ENCODE measurements at places on chromosomes 12 and 14.

- DNase-seq, result no peak
These were observed 103.6 kb downstream of the ADGRD1 start for GRCh38 chr12:131057211-131057721.

GRCh38 chr14:64952598-64953309 lies 10.2 kb upstream of the GPX2 start:
- no peak for DNase-seq

DNA sequence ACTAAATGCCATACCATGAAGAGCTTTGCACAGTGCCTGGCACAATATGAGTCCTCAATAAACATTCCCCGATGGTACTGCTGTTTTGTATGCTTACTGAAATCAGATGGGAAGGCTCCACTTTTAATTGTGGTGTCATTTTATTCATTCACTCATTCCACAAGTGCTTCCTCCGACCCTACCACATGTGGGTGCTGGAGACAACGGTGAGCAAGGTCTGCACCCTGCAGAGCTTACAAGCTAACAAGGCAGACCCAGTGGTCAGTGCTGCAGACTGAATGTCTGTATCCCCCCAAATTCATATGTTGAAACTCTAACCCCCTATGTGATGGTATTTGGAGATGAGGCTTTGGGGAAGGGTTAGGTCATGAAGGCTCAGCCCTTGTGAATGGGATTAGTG lies 48.3 kb downstream of the RFX4 start:
- no peak for DNase-seq

GRCh38 chr12:93468008-93468371 lies 676 bp downstream of the MRPL42 start:
- DNase-seq, result no peak

DNA sequence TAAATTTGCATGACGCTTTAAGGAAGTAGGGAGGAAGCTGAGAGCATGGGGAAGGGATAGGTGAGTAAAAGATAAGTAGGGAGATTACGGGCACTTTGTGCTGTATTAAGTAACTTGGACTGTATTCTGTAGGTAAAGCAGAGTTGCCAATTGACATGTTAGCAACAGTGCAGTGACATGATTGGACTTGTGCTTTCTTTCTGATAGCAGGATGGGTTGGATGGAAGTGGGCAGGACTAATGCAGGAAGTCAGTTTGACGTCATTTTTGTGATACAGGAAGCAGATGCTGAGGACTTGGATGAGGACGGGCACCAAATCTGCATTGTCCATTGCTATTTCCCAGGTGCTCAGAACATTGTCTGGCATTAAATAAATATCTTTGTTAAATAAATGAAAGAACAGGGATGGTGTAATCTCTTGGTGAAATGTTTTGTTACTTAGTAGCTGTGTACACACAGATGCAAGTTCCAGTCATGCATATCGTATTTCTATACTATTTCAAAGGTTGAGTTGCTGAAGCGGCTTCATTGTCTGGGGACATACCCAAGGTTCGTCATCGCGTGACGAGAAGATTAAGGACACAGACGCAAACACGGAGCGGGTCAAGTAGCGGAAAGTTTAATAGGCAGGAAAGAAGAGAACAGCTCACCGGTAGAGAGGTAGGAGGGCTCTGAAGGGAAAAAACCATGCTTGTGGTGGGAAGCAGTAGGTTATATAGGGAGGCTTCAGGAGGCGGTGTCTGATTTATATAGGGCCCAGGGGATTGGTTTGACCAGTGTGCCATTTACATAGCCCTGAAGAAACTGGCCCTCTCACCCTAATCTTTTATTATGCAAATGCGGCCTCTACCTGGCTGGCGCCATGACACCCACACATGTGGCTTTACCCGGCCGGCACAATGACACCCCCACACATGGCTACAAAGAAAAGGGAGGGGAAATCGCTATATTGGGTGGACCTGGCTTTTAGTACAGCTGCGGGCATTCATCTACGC lies 30.7 kb downstream of the GUCY2C start:
- DNase-seq, result no peak

GRCh38 chr12:66329941-66330340 lies 27.6 kb downstream of the HELB start:
- DNase-seq, result no peak

DNA sequence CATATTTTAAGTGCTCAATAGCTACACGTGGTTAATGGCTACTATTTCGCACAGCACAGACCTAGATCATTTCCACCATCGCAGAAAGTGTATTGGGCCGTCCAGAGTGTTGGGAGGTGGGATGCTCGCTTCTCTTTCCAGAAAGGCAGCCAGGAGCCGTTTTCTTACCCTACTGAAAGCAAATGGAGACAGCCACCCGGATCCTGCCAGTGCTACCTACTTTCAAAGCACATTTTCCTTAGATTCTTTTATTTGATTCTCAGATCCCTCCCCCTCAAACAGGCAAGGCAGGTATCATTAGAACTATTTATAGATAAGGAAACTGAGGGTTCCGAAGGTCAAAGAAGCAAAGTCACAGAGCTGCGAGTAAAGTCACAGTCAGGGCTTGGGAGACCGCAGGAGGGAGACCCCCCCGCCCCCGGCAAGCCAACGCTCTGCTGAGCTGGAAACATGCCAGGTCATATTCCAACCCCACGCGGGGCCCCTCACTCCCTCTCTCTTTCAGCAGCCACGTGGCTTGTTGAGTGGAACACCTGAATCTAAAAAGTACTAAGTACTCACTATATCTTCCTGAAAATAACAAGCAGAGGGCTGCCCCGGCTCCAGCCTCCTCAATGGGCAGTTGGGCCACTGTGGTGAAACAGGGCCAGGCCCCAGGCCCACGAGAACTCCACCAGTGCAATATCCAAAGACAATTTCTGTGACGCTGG lies 36.2 kb downstream of the PRIMA1 start:
- no peak for DNase-seq

GRCh38 chr12:52271158-52271557 lies 3.3 kb upstream of the KRT86 start:
- DNase-seq, result no peak

GRCh38 chr14:74648601-74649000 lies 36.6 kb upstream of the LTBP2 start:
- no peak for DNase-seq

DNA sequence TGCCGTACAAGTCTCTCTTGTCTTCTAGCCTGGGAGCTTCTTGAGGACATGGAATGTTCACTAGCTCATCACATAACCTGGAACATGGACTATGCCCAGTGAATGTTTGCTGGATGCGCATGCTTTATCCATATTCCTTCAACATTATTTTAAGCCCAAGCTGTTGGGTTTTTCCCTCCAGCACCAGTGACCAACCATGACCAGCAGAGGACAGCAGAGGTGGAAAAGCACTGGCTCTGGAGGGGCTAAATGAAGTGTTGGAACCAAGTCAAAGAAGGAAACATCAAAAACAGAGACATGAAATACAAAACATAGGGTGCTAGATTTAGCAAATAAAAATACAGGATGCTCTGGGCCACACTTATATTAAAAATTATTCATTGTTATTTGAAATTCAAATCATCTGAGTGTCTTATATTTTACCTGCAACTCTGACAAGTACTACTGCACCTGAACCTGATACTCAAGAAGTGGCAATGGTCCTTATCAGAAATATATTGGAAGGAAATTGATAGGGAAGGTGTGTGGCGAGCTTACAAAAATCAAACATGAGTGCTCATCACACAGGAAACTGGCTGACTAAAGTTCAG lies 23.1 kb upstream of the HELB start:
- no peak for DNase-seq

DNA sequence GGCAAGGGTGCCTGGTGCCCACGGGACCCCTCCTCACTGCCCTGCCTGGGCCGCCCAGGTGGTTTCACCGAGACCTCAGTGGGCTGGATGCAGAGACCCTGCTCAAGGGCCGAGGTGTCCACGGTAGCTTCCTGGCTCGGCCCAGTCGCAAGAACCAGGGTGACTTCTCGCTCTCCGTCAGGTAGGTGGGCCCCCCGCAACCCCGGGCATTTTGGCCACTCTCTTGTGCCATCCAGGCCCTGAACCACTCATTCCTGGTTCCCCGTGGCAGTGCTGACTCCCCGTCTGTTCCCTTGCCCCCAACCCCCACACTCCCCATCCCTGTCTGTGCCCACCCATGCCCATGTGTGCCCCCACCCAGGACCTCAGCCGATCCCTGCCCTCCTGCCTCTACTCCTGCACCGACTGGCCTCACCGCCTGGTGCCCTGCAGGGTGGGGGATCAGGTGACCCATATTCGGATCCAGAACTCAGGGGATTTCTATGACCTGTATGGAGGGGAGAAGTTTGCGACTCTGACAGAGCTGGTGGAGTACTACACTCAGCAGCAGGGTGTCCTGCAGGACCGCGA lies 480 bp downstream of the PTPN6 start:
- DNase-seq, result no peak

Data from HS-27A (cell line).